ENCODE measurements at places on chromosomes 16 and 17.

DNA sequence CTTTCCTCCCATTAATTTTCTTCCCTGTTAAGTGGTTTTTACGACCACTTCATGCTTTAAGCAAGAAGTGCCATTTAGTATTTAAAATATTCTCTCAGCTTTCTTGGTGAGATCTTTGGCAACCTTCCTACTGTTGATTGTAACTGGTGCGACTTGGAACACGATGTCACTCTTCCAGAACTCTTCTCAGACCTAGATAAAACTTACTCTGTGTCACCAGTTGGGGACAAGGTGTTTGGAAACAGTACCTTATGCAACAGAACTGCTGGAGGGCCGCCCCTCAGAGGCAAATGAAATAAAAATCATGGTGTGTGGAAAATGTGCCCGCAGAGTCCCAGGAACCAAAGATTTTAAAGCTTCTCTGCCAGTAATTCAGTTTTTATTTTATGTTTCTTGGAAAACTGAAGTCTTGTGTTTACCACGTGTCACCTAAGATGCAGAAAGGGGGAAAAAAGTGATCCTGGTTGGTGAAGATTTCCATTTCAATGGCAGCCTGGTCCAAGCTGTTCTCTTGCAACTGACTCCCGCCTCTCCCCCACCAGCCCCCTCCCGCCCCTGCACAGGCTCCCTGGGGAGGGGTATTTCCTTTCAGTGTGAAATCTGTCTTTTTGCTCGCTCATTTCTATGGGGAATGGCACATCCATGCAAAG, 7.2 kb upstream of the HSD11B2 start:
- DNase-seq = no peak

GRCh38 chr17:65078441-65079160, 22.1 kb upstream of the GNA13 start:
- DNase-seq = no peak

GRCh38 chr16:66891797-66892196, 11.5 kb downstream of the PDP2 start:
- no peak for DNase-seq

GRCh38 chr17:10088444-10088843, 110.0 kb downstream of the GAS7 start:
- DNase-seq = no peak

- no peak for DNase-seq
Observed at GRCh38 chr16:22225060-22225459, 19.0 kb downstream of the EEF2K start.

DNA sequence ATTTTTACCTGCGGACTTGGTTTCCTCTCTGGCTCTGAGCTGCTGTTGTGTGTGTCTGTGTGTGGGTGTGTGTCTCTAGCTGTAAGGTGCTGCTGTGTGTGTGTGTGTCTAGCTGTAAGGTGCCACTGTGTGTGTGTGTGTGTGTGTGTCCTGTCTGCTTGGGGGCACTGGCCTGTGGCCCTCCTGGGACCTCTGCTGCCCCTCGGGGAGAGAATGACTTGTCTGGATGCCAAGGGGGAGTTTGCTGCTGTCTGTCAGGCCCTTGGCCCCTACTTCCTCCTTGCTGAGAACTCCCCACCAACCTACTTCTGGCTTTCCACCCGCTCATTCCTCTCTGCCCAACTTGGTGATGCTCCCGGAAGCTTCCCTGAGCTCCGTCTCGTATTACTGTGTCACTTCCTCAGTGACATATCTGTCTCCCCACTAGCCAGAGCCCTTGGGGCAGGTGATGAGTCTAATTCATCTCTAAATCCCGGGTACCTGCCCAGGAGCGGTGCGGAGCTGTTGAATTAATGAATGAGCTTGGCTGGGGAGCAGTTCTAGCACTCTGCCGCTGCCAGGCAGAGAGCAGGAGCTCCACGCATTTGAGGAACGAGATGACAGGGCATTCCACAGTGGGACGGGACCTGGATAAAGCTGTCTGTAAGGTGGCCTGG, 3.5 kb upstream of the LASP1NB start:
- peak; percentile 51 for DNase-seq

GRCh38 chr17:8997994-8998628, 23.2 kb upstream of the NTN1 start:
- DNase-seq = peak; percentile 15

GRCh38 chr17:38451840-38452529, 23.7 kb downstream of the ARHGAP23 start:
- DNase-seq = peak; percentile 64

- DNase-seq = peak; percentile 57
Observed at GRCh38 chr17:27593232-27593856, 37.6 kb upstream of the LGALS9 start.

- DNase-seq = peak; percentile 43
Observed at GRCh38 chr17:49076573-49077384, 55.8 kb upstream of the B4GALNT2 start.
